ENCODE measurements at places on chromosomes 1 and 21.

GRCh38 chr21:29557931-29558725, 259.4 kb downstream of the BACH1 start:
- no peak for DNase-seq

- DNase-seq, result peak; percentile 39
Measured at GRCh38 chr1:26496861-26497260, 24.6 kb downstream of the HMGN2 start.

GRCh38 chr21:42508371-42508770, 5.3 kb upstream of the SLC37A1 start:
- no peak for DNase-seq

DNA sequence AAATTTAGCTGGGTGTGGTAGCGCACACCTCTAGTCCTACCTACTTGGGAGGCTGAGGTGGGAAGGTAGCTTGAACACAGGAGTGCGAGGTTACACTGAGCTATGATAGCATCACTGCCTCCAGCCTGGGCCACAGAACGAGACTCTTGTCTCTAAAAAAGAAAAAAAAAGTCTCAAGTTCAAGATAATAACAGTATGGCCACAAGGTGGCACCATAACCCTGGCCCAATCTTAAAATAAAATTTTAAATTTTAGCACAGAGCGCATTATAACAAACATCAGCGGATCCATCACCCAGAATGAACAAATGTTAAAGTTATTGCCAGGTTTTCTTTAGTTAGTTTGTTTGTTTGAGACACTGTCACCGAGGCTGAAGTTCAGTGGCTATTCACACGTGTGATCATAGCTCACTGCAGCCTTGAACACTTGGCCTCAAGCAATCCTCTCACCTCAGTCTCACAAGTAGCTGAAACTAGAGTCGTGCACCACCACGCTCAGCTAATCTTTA, 2.9 kb upstream of the HTR6 start:
- DNase-seq, result no peak

DNA sequence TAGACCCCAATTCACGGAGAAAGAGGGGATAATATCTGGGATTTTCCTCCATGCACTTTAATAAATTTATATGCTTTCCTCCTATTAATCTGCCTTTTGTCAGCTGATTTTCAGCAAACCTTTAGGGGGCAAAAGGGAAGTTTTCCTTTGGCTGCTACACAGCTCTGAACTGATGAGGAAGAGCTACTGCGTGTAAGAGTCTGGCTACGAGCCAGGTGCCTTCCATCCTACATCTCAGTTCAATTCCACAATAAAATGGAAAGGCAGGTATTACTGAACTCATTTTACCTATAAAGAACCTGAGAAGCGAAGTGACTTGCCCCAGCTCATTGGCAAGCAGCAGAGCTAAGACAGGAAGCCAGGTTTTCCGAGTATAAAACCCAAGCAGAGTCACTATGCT, 28.3 kb upstream of the ZNF326 start:
- DNase-seq, result no peak

DNA sequence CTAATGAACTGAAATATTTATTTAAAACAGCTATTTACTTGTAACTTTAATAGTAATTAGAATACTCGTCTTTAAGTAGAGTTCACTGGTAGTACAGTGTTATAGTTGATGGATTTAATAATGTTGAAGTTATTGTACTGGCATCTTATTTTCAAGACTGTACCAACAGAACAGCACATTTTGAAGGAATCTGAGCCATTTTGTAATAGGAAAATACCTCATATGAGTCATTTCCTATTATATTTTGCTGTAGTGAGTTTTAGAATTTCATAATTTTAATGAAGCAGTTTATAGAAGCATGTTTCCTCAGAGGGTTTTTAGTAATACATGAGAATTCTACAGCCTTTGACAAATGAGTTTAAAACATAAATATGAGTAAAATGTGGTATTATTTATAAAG, 258.3 kb downstream of the OLFM3 start:
- no peak for DNase-seq

DNA sequence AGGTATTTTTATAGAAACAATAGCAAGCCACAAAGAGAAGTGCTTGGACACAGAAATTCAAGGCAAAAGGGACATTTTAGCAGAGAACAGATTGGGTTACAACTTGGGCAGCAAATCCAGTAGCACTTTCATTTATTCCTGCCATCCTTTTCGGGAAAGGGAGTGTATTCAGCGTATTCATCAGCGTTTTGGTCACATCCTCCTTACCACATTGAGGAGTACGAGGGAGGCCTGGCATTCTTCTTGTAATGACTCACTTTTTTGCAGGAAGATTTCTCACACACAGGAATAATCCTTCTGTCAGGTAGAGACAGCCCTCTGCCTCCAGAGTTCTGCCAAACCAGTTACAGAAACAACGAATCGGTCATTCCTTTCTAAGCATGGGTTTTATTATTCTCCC, 18.1 kb upstream of the FAM78B start:
- no peak for DNase-seq
